ENCODE measurements at places on chromosomes 2 and 18. TPM values are rescaled to one million over a fixed set of nuclear protein-coding genes. Genes with fewer than 3 reads are reported as not detected.
A peak's percentile ranks its signal among the peaks of the same experiment; 100 is the strongest.

MAL gene
- total RNA-seq, result not detected

MERTK gene
- total RNA-seq, result 0.49 TPM

RBM44 gene
- total RNA-seq, result 0.23 TPM

CDK15 gene
- not detected for total RNA-seq

DRC1 gene
- not detected for total RNA-seq

QPCT gene
- total RNA-seq, result not detected

SERPINB12 gene
- total RNA-seq, result not detected

ALKAL2 gene
- total RNA-seq, result not detected

KCNF1 gene
- total RNA-seq, result not detected

DTYMK gene
- total RNA-seq, result 66.3 TPM

DNA sequence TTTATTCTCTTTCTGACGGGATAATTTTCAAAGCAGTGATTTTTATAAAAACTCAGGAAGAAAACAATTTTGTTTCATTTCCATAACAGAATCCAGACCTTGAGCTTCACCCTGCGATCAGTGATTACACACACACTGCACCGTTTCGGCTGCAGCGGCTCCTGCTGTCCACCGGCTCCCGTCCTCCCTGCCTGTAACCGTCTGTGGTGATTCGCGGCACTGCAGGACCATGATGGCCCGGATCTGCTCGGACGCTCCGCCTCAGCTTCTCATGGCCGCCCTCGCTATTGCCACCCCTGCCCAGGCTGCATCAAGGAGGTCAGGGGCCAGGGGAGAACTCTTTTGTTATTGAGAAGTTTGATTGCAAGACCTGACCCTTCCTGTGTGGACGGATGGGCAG is 246.1 kb downstream of the TWIST2 start:
- no peak overlapping the region for H3K4me3 ChIP-seq
- DNase-seq, result no peak
- H3K4me1 ChIP-seq, result peaks cover 10% of the 10 kb centered on the region

GRCh38 chr2:6372317-6372901 is 493.3 kb downstream of the CMPK2 start:
- no peaks in the 10 kb centered on the region for H3K27me3 ChIP-seq
- no peaks in the 10 kb centered on the region for H3K36me3 ChIP-seq

DNA sequence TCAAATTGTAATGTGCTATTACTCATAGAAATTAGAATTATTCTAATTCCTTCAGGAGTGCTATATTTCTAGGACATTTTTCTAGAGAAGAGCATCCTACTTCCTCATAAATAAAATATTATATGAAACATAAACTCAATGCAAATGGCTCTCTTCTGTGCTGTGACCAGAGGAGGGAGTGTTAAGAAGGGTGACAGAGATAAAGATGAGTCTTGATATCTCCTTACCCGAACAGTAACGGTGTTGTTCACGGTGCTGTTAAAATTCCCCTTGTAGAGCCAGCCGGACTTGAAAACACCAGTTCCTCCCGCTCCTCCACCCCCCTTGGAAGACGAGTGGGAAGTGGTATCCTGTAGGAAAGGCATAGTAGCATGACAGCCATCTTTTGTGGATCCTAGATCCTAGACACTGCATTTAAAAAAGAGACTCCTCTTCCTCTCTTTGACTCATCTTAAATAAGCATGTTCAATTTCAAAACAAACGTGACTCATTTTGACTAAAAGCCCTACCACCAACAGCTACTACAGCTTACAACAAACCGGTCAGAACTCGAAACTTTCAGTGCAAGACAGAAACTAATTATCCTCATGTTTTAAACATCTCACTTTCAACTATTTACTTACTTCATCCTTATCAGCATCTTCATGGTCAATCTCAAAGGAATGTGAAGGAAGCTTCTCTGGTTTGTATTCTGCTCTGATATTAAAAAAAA is 156.3 kb downstream of the DOCK10 start:
- H3K27me3 ChIP-seq, result no peaks in the 10 kb centered on the region
- no peaks in the 10 kb centered on the region for H3K36me3 ChIP-seq
- H3K4me1 ChIP-seq, result peaks cover 48% of the 10 kb centered on the region
- H3K4me3 ChIP-seq, result peak overlapping the region; percentile 26
- DNase-seq, result peak; percentile 86

DNA sequence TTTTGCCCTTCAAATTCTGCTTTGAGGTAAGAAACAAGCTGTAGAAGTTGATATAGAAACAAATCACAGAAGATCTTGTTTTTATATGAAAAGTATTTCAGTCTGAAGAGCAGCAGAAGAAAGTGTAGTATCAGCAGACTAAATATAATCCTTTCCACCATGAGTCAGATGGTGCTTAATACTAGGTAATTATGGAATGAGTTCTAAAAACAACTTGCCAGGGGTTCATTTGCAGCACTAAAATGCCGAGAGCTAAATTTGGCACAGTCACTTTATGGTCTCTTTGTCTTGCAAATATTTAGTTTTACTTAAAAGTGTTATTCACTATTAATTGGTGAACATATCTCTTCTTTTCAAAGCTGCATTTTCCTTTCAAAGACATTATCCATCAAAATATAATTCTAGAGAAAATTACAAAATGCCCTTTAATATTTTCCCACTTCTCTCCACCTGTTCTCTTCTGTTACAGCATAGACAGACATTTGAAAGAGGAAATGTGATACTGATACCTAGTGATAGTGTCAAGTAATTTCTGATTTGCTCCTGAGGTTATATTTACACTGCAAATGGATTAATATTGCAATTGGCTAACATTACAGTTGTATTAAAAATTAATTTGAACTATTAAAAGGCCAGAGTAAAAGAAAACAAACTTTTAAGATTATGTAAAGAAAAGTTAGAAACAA is 5.3 kb downstream of the MYL1 start:
- no peak overlapping the region for H3K4me3 ChIP-seq
- peaks cover 81% of the 10 kb centered on the region for H3K27me3 ChIP-seq
- H3K36me3 ChIP-seq, result no peaks in the 10 kb centered on the region
- DNase-seq, result no peak

- DNase-seq, result no peak
- H3K27ac ChIP-seq, result no peak overlapping the region
- H3K4me3 ChIP-seq, result no peak overlapping the region
- no peaks in the 10 kb centered on the region for H3K4me1 ChIP-seq
- no peaks in the 10 kb centered on the region for H3K36me3 ChIP-seq
- no peaks in the 10 kb centered on the region for H3K27me3 ChIP-seq
Observed at GRCh38 chr18:48375150-48375800, 33.9 kb downstream of the ZBTB7C start.

DNA sequence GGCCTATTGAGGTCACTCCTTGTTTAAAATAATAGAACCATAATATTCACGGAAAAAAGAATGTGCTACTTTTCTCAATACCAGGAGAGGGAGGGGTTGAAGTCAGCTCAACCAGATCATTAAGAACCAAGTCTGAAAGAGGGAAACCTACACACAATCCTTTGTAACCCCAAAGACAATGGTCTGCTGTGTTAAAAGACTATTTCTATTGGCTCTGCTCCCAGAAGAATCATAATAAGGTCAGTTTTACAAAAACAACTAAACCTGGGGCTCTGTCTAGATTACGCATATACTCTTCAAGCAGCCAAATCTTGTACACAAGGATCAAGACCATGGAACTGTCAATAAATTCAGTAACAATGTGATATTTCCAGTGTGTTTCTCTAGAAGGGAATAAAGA is 177.2 kb upstream of the CRIM1 start:
- peaks cover 16% of the 10 kb centered on the region for H3K27me3 ChIP-seq
- no peaks in the 10 kb centered on the region for H3K4me1 ChIP-seq
- no peak overlapping the region for H3K4me3 ChIP-seq
- no peaks in the 10 kb centered on the region for H3K36me3 ChIP-seq
- no peak overlapping the region for H3K27ac ChIP-seq
- no peak for DNase-seq

- H3K36me3 ChIP-seq, result peaks cover 11% of the 10 kb centered on the region
- peak overlapping the region; percentile 97 for H3K4me3 ChIP-seq
- peak overlapping the region; percentile 59 for H3K27ac ChIP-seq
- DNase-seq, result no peak
- no peaks in the 10 kb centered on the region for H3K27me3 ChIP-seq
Observed at GRCh38 chr2:69827796-69828540, 1.5 kb upstream of the GMCL1 start.

DNA sequence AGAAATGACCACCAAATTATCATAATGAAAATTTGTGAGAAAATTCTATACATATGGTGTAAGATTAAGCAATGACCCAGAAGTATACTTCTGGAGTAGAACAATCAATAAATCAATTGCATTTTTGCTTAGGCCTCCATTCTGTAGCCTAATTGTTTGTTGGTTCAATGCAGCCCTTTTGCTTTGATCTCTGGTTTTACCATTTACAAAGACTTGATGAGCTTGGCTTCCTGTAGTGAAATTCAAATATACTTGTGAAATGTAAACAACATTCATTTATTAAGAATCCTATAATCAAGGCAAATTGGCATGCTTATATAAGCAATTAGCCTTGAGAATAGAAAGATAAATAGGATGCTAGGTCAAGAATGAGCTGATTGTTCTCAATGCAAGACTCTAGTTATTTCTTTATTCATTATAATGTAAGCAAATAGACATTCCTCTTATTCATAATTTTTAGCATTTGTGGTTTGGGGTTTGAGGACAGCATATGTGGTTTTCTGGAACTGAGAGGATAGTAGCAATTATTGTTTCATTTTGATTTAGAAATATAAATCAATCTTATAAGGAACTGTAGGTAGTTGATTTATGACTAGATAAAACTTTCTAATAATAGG is 9.7 kb downstream of the FMNL2 start:
- H3K4me1 ChIP-seq, result peaks cover 29% of the 10 kb centered on the region
- H3K27ac ChIP-seq, result no peak overlapping the region
- H3K4me3 ChIP-seq, result no peak overlapping the region
- H3K36me3 ChIP-seq, result peaks cover 13% of the 10 kb centered on the region

GRCh38 chr2:237596520-237597195 is 6.1 kb upstream of the RAB17 start:
- H3K27ac ChIP-seq, result no peak overlapping the region
- no peak for DNase-seq
- H3K4me1 ChIP-seq, result no peaks in the 10 kb centered on the region
- no peaks in the 10 kb centered on the region for H3K27me3 ChIP-seq
- no peaks in the 10 kb centered on the region for H3K36me3 ChIP-seq

GRCh38 chr2:17191223-17191622 is 327.0 kb downstream of the RAD51AP2 start:
- no peak for DNase-seq
- no peak overlapping the region for H3K4me3 ChIP-seq
- peaks cover 13% of the 10 kb centered on the region for H3K27me3 ChIP-seq
- no peak overlapping the region for H3K27ac ChIP-seq
- H3K4me1 ChIP-seq, result no peaks in the 10 kb centered on the region

- H3K36me3 ChIP-seq, result no peaks in the 10 kb centered on the region
- DNase-seq, result no peak
- no peak overlapping the region for H3K4me3 ChIP-seq
- H3K27me3 ChIP-seq, result peaks cover 52% of the 10 kb centered on the region
Observed at GRCh38 chr2:26617588-26618083, 23.5 kb downstream of the CIB4 start.

DNA sequence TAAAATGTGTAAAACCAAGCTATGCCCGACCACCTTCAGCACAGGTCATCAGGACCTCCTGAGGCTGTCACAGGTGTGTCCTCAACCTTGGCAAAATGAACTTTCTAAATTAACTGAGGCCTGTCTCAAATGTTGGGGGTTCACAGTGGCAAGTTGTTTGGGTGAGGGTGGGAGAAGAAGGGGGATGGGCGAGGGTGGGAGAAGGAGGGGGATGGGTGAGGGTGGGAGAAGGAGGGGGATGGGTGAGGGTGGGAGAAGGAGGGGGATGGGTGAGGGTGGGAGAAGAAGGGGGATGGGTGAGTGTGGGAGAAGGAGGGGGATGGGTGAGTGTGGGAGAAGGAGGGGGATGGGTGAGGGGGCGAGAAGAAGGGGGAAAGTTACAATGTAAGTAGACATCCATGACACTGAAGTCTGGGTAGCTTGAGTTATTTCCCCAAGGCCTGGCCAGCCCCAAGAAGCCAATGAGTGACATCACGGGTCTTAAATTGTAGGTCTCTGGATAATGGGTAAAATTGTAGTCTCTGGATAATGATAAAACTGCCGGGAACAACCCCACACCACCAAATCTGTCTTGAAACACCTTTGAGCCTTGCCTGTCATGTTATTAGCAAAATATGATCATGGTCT is 56.3 kb downstream of the TIMM21 start:
- H3K4me3 ChIP-seq, result no peak overlapping the region
- H3K27me3 ChIP-seq, result no peaks in the 10 kb centered on the region
- H3K27ac ChIP-seq, result no peak overlapping the region
- no peak for DNase-seq
- H3K36me3 ChIP-seq, result no peaks in the 10 kb centered on the region

- peak; percentile 56 for DNase-seq
- H3K27me3 ChIP-seq, result no peaks in the 10 kb centered on the region
- no peak overlapping the region for H3K27ac ChIP-seq
- H3K4me1 ChIP-seq, result peaks cover 14% of the 10 kb centered on the region
Observed at GRCh38 chr2:182763311-182763912, 47.4 kb downstream of the DNAJC10 start.

DNA sequence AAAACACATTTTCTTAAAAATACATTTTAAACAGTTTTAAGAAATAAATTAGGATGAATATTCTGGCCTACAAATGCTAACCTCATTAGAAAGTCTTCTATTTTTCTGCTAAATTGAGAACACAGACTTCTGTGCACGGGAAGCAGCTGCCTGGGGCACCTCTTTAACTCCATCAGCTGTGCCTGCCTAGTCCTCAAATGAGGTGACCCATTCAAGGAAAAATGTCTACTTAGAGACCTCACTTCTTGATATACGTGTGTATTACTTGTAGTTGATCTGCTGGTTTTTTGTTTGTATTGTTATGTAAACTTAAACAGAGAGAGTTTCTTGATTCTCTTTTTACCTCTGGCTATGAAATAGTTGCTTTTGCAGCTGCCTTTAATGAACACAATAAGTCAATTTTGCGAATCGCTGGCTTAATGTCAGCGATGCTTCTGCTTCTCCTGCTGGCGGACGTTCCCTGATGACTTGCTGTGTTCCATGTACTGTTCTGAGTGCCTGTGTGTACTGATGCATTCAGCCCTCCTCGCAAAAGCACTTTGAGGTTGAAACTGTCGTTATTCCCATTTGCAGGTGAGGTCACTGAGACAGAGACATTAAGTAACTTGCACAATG is 88.7 kb upstream of the TXNDC2 start:
- DNase-seq, result no peak
- peaks cover 6% of the 10 kb centered on the region for H3K36me3 ChIP-seq
- no peak overlapping the region for H3K27ac ChIP-seq
- no peaks in the 10 kb centered on the region for H3K27me3 ChIP-seq
- no peak overlapping the region for H3K4me3 ChIP-seq

DNA sequence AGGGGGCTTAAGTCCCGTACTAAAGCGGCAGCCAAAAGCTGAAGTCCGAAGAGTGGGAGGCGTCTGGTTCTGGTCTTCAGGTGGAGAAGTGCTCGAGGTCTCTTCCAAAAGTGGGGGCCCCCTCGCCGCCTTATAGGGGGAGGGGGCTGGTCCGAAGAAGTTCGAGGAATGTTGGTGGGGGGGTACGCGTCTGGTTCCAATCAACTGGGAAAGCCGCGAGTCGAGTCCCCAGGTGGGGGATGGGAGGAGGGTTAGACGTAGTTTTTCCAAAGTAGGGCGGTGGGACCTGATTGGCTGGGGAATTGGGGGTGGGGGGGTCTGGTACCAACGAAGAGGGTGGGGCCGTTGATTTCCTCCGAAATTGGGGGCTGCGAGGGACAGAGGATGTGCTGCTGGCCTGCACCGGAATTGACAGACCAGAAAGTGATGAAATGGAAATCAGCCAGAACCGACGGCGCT is 594 bp downstream of the ITM2C start:
- H3K4me1 ChIP-seq, result peaks cover 5% of the 10 kb centered on the region
- H3K4me3 ChIP-seq, result peak overlapping the region; percentile 88
- H3K27me3 ChIP-seq, result peaks cover 32% of the 10 kb centered on the region
- peaks cover 5% of the 10 kb centered on the region for H3K36me3 ChIP-seq
- H3K27ac ChIP-seq, result no peak overlapping the region
- no peak for DNase-seq

GRCh38 chr2:205712508-205712907 is 30.2 kb downstream of the NRP2 start:
- no peak for DNase-seq
- H3K27ac ChIP-seq, result no peak overlapping the region
- no peak overlapping the region for H3K4me3 ChIP-seq
